ENCODE measurements at places on chromosomes 4 and X.

GRCh38 chr4:159174645-159175084 is 71.8 kb downstream of the RAPGEF2 start:
- no peak for DNase-seq

DNA sequence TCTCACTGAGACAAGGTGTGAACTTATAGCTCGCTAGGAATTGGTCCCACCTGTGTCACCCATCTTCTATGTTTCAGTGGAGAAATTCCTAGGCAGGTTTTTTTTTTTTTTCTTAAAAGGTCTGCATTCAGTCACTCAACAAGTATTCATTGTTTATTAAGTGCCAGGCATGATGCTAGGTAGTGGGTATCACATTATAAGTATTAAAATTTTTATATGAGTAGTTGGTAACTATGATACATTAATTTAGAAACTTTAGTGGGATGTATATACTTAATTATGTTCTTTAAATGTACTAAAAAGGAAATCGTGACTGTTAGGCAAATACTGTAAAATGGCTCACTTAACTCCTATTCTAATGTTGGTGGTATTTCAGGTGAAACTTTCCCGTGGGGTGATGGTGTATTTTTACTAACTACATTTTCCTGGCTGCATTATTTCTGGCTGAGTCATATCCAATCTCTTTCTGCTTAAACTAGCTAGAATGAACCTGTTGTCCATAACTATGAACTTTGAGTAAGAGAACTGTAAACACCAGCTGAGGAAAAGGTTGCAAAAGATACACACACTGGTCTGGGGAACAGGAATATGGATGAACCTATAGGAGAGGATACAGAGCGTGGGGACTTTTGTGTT is 49.3 kb upstream of the MED14 start:
- DNase-seq, result no peak

- DNase-seq, result no peak
Measured at GRCh38 chr4:150854600-150854999, 160.5 kb downstream of the LRBA start.

- no peak for DNase-seq
Measured at GRCh38 chrX:11188664-11189063, 77.5 kb downstream of the HCCS start.

DNA sequence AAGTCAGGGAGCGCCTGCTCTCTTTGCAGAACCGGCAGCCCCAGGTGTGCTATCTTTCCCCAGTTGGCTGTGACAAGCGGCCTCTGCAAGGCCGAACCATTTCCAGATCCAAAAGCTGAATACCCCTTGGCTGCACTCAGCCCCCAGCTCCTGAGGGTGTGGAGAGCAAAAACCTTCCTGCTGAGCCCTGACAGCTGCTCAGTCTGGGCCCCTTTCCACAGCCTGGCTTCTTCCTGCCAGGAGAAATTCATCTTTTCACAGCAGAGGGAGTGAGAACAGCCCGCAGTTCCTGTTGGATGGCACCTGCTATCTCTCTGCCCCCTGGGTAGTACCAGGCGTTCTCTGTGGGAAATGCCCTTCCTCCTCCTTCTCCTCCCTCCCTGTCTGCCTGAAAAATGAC is 78.4 kb downstream of the DRD5 start:
- DNase-seq, result no peak

DNA sequence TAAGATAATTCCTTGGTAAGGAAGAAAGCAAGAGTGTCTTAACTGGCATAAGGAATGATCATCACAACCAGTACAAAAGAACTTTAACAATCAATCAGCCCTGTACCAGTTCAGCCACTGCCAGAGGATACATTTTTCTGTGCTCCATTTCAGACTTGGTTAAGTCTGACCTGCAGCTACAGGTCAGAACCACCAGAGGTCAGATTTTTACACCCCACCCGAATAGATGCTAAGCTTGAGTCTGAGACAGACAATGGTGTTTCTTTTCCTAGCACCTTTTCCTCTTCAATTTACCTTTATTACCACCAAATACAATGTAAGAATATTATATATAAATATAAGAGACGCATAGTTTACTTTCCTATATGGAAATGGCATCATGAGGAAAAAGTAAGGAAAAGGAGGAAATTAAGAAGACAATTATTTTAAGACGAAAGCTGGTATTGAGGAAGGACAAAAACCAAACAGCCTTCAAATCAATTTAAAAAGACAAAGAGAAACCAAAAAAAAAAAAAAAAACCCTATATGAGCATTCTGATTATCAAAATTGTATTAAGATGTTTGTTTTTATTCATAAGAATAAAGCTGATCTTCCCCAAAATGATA is 215.3 kb upstream of the TTC29 start:
- no peak for DNase-seq

GRCh38 chrX:129781134-129781672 is 1.5 kb downstream of the SASH3 start:
- no peak for DNase-seq

GRCh38 chr4:162443510-162443909 is 279.7 kb upstream of the FSTL5 start:
- DNase-seq, result no peak

- no peak for DNase-seq
Measured at GRCh38 chr4:7803371-7803770, 136.3 kb downstream of the AFAP1 start.

DNA sequence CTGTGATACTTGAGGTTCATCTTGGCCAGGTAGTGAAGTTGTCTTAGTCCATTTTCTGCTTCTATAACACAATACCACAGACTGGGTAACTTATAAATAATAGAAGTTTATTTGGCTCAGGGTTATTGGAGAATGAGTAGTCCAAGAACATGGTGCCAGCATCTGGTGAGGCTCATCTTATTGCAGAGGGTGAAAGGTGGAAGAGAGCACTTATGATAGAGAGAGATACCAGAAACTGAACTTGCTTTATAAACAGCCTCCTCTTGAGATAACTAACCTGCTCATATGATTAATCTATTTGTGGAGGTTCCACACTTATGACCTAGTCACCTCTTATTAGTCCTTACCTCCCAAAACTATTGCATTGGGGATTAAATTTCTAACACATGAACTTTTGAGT is 1.6 kb downstream of the C4orf51 start:
- DNase-seq, result no peak

GRCh38 chr4:38672074-38672396 is 8.0 kb downstream of the KLF3 start:
- no peak for DNase-seq

DNA sequence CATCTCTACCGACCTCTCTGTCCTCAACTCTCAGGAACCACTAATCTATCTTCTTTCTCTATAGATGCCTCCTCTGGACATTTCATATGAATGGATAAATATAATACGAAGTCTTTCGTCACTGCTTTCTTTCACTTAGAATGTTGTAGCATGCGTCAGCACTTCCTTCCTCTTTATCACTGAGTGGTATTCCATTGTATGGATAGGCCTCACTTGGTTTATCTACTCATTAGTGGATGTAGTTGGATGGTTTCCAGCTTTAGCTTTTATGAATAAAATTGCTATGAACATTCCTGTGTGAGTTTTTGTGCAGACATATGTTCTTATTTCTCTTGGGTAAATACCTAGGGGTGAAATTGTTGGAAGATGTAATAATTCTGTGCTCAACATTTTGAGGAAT is 528.2 kb upstream of the FAT1 start:
- no peak for DNase-seq

- DNase-seq, result no peak
Measured at GRCh38 chr4:7956270-7956808, 16.7 kb upstream of the AFAP1 start.

DNA sequence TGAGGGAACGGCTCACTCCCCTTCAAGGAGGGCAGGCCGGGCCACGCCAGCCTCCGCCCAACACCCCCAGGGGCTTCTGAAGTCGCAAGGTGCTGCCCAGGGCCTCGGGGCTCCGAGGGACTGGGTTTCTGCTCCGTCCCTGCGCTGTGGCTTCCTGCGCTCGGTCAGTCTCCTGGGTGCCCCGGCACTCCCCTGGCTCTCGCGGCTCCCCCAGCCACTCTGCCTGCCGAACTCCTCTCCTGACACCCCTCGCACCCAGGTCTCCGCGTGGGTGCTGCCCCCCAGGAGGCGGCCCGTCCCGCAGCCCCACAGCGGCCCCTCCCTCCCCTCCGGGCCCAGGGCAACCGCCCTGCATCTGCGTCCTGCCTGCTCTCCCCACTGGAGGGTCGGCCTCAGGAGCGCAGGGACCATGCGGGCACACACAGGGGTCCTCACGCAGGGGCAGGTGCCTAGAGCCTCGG is 151.9 kb downstream of the AFAP1 start:
- no peak for DNase-seq

DNA sequence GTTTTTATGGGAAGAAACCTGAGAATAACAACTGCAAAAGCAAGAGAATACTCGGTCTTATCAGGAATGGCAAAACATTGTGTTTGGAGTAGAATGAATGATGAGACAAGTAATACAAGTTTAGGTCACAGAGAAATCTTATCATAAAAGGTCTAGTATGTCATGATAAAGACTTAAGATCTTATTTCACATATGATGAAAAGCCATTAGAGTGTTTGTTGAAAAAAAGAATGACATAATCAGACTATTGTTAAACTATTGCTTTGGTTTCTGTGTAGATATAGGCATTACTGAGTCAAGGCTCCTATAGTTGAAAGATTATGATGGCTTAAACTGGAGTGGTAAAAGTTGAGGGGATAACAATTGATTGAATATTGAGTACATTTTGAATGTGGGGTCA is 603.6 kb downstream of the CCSER1 start:
- DNase-seq, result no peak

GRCh38 chrX:45537936-45538335 is 337.3 kb upstream of the DIPK2B start:
- no peak for DNase-seq

DNA sequence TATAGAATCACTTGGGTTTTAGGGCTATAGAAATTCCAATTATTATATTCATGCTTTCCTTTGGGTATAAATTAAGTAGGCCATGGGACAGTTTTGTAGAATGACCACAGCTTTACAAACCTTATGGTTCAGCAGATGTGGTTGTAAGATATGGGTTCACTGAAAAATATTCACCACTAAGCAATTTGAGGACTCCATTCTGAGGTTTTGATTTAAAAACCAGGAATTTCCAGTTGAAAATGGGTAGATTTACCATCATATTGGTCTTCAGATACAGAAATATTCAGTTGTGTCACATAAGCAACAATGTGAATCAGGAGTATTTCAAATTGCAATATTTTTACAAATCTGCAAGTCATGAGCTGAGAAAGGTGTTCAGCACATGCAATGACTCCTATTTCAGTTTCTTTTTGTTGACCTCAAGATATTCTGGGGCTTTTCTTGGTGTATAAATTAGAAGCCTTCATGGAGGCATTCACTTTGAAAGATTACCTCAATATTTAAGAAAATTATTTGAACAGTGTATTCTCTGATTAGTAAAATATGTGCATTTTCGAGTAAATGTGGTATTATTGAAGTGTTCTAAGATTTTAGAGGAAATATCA is 218.4 kb upstream of the HCCS start:
- no peak for DNase-seq

- DNase-seq, result no peak
Measured at GRCh38 chr4:87565746-87566145, 36.6 kb upstream of the SPARCL1 start.

DNA sequence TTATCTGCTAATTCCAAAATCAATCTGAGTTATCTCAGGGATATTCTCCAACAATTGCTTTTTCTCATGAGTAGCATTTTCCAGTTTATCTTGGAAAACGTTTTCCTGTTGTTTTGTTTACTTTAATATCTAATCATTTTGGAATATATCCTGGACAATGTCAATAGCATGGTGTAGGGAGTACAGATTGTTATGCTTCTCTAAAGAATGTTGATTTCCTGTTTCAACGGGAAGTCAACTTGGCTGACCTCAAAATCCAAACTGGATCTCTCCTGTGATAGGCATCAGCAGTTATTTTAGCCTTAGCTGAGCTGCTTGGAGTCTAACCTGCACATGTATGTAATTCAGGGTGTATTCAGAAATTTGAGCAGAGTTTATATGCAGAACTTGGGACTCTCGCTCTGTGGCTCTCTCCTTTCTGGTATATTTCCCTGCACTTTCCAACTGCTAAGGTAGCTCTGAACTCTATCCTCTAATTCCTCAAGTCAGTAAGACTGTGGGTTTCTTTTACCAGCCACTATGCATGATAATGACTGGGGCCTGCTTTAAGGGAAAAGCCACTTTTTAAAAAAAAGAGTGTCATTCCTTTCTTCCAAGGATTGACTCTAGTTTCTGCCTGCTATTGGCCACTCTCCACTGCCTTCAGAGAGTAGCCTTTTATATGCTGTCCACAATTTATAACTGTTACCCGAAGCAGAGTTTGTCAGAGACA is 7.7 kb downstream of the PRSS48 start:
- DNase-seq, result no peak

DNA sequence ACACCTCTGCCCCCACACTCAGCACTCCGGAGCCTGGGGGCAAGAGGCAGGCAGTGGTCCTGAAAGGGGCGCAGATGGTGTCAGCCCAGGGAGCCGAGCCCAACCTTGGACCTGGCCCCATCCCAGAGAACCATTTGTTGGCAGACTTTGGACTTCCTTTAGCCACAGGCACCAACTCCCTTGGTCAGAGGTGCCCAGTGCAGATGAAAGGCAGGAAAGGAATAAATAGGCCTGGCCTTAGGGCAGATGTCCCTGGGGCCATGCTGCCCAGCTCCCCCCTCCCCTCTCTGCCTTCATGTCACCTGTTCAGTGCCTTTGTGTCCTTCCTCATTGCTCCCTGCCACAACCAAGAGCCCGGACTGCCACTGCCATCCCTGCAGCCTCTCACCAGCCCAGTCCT is 52.8 kb downstream of the SEL1L3 start:
- DNase-seq, result no peak

- no peak for DNase-seq
Measured at GRCh38 chr4:57424232-57424897, 314.2 kb upstream of the IGFBP7 start.

- DNase-seq, result no peak
Measured at GRCh38 chrX:29813174-29813573, 402.2 kb upstream of the MAGEB2 start.

GRCh38 chr4:7393601-7394575 is 40.8 kb downstream of the PSAPL1 start:
- no peak for DNase-seq

DNA sequence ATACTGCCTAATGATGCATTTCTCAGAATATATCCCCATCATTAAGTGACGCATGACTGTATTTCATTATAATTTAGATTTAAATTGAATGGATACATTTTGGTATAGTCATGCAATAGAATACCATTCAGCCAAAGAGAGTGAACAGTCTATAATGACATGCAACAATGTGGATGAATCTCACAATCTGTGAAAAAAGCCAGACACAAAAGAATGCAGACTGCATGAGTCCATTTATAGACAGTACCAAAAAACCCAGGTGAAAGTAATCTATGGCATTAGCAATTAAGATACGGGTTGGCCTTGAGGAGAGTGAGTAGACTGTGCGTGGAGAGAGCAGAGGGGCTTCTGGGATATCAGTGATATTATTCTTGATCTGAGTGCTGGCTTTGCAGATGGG is 239.7 kb upstream of the PGRMC2 start:
- DNase-seq, result no peak

DNA sequence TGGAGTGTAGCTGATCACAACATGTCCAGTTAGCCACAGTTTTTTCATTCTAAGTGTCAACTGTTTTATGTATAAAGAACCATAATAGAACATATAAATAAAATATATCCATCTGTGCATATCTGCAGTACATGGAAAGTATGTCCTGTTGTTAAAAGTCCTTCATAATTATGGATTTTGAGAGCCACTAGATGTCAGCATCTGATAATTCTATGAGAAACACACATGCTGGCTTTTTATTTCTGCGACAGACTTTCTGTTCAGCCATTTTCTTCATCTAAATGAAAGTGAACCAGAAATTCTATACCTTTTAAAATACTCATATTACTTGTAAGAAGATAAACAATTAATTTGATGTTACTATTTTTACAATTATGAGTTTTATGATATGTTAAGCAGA is 251.5 kb downstream of the GPM6A start:
- no peak for DNase-seq

- DNase-seq, result no peak
Measured at GRCh38 chr4:173365359-173365996, 5.3 kb upstream of the SAP30 start.
